ENCODE measurements at places on chromosomes 3 and 15.
A peak's percentile ranks its signal among the peaks of the same experiment; 100 is the strongest.

DNA sequence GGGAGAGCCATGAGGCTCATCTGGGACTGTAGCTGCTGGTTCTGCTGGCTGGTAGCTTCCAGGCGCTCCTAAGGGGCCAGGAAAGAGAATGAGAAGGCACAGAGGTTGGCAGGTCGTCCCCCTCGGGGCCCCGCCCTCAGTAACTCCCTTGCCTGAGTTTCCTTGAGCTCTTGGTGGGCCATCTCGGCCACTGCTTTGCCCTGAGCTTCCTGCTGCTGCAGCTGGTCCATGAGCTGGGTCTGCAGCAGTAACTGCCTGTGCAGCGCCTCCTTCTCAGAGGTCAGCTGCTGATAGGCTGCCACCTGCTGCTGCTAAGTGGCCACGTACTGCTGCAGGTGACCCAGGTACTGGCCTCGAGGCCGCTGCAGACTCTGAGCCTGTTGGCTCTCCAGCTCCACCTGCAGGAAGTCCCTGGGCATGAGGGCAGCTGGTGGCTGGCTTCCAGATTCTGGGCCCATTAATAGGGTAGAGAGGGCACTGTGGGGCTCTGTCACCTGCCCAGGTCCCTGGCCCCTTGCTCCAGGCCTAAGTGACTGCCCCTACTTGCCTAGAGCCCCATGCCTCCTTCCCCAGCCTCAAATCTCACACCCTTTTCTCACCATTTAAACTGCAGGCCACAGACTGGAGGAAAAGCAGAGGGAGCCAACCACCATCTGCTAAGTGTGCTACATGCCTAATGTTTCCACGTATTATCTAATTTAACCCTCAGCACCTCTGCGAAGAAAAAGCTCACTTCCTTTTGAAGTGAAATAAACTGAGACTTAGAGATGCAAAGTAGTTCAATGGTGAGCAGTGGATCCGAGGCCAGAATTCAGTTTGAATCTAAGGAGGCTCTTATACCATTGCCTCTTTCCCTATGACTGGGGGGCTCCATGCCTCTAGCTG is 10.8 kb upstream of the VPS33B start:
- DNase-seq: no peak

- DNase-seq: no peak
Observed at GRCh38 chr3:189841473-189842205, 210.4 kb downstream of the TP63 start.

GRCh38 chr15:93019090-93019489 is 69.9 kb downstream of the RGMA start:
- no peak for DNase-seq

DNA sequence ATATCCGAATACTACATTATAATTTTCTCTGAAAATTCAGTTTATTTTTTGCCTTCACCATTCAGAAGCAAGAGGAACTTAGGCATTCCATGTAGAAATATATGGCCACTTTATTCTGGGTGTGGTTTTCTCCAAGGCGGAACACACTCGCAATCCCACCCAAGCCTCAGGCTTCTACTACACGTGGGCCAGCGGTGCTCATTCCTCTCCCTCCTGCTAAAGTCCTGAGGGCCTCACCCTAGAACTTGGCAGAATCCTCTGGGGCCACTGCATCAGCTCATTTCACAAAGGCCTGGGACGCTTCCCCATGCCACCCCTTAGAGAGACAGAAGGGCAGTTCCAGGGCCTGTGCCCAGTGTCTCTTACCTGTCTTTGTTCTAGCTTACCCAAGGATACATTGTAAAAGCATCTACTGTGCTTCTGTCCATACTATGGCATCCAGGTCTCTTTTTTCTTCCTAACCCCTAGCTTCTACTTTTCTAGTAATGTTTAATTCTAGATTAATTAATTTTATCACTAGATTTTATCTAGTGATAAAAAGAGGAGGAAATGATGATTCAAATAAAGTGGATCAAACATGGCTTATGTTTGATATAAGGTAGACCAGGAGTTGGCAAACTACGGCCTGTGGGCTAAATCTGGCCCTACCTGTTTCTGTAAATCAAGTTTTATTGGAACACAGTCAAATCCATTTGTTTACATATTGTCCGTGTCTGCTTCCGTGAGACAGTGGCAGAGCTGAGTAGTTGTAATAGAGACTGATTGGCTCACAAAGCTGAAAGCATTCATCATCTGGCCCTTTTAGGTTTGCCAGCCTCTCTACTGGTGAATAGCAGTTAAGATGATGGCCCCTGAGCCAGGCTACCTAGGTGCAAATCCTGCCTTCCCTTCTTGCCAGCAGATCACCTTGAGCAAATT is 29.8 kb downstream of the LARS2 start:
- peak; percentile 23 for DNase-seq

DNA sequence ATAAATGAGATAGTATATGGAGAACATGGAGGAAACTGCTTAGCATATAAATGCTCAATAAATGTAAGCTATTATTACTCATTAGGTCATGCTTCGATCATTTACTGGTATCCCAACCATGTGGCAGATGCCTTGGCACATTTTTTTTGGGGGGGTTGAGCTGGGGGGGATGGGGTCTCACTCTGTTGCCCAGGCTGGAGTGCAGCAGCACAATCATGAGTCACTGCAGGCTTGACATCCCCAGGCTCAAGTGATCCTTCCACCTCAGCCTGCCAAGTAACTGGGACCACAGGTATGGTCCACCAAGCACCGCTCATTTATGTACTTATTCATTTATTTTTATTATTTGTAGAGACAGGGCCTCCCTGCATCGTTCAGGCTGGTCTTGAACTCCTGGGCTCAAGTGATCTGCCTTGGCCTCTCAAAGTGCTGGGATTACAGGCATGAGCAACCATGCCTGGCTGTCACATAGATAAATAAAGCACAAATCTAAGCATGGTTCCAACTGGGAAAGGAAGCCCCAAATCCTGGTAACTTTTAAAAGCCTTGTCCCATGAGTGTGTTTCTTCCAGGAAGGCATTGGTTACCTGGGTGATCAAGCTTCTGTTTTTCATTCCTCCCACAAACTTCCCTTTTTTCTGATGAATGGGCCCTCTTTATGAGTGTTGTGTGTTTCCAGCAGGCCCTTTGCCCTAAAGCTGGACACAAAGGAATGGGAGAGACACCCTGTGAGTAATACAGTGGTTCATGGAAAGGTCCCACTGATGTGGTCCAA is 147.4 kb upstream of the UMPS start:
- no peak for DNase-seq

- no peak for DNase-seq
Observed at GRCh38 chr15:97903971-97904572, 56.4 kb upstream of the ARRDC4 start.

GRCh38 chr3:126935756-126936509 is 47.0 kb upstream of the PLXNA1 start:
- no peak for DNase-seq

GRCh38 chr3:56983427-56983826 is 77.0 kb upstream of the SPATA12 start:
- DNase-seq: no peak

GRCh38 chr3:171976526-171976925 is 62.9 kb upstream of the FNDC3B start:
- no peak for DNase-seq

DNA sequence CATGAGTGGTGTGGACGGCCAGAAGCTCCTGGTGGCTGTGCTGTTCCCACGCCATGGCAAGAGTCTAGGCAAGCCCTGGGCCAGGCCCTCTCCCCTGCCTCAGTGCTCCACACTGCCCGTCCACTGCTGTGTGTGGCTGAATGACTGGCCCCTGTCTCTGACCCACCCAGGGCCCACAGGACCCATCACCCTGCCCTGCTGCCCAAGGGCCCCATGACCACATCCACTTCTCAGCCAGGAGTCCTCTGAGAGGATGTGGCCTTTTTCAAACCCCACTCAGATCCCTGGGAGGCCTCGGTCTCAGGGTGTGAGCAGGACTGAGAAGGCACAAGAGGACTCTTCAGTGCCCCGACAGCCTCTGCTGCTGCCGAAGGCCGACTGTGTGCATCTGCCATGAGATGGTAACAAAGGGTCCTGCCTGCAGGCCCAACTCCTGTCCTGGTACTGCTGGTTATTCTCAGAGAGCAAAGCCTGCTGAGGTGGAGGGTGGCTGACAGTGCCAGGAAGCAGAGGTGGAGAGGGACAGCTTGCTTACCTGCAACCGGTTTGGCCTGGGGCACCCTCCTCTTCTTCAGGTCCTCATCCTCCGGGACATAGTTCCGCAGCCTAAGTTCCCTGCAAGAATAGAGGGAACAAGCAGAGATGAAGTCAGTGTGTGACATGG is 47.5 kb downstream of the PTH1R start:
- DNase-seq: no peak

GRCh38 chr15:88257311-88258092 is 963 bp upstream of the NTRK3 start:
- DNase-seq: no peak

DNA sequence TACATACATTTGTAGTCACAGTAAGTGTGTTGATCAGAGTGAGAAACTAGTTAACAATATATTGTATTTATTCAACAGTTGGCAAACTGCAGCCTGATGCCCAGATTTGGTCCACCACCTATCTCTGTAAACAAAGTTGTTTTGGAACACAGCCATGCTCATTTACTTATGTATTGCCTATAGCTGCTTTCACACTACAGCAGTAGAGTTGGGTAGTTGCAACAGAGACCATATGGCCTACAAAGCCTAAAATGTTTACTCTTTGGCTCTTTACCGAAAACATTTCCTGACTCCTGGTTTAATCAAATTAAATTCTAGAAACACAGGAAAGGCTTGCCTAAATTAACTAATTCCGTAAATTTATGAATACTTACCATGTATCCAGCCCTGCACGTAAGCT is 39.4 kb downstream of the CMC1 start:
- DNase-seq: no peak

- peak; percentile 50 for DNase-seq
Observed at GRCh38 chr3:99532246-99532645, 106.1 kb upstream of the COL8A1 start.

- no peak for DNase-seq
Observed at GRCh38 chr3:194130807-194131589, 5.0 kb upstream of the HES1 start.

DNA sequence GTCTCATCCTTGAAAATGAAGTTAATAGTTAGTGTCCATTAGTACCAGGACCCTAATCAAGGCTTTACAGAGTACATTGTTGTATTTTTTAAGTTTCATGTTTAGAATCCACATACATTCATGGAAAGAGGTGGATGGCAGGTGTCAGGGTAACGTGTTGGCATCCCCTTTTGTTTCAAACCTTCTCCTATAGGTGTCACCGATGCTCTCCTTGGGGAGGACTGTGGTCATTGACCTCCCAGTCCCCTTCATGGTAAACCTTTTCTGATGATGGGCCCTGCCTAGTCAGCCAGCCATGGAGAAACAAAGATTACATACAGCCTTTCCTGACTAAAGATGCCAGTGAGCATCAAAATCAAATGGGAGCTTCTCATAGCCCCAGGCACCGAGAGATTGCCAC is 574.8 kb downstream of the AGBL1 start:
- no peak for DNase-seq

DNA sequence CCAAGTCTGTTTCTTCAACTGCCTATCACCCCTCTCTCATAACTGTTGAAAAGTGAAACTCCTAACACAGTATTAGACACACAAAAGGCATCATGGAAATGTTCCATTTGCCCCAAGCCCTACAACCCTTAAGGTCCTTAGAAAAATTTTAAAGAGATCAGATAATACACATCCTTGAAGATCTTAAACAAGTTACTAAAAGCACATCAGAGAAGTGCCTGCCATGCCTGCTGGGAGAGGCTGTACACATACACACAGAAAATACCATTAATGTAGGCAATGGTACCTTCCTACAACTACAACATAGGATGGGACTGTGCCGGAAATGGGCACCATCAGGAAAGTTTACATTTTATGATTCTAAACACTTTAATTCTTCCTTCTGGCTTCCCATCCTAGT is 3.3 kb downstream of the ADAM10 start:
- no peak for DNase-seq

- no peak for DNase-seq
Observed at GRCh38 chr15:63263519-63263918, 13.9 kb upstream of the APH1B start.

- DNase-seq: no peak
Observed at GRCh38 chr15:54119051-54119450, 140.8 kb downstream of the UNC13C start.

- no peak for DNase-seq
Observed at GRCh38 chr15:100009372-100009771, 276.1 kb upstream of the LYSMD4 start.

- no peak for DNase-seq
Observed at GRCh38 chr3:15041950-15042349, 23.2 kb downstream of the MRPS25 start.

GRCh38 chr3:52681596-52681995 is 4.1 kb downstream of the PBRM1 start:
- no peak for DNase-seq

DNA sequence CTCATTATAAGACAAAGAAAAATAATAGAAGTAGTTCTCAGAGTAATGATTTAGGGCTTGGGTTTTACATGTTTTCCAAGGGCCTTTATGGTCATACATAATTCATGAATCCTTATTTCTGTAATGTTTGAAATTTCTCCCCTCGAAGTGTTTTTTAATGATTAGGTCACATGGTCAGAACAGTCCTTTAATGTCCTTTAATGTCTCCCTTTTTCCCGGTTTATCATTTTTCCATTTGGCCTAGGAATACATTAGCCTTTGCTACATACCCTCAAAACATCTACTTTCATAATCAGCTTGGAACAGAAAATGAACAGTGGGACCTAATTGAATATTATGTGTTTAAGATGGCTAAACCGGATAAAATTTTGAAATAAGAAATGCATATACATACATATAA is 159.9 kb upstream of the ROBO2 start:
- DNase-seq: no peak

DNA sequence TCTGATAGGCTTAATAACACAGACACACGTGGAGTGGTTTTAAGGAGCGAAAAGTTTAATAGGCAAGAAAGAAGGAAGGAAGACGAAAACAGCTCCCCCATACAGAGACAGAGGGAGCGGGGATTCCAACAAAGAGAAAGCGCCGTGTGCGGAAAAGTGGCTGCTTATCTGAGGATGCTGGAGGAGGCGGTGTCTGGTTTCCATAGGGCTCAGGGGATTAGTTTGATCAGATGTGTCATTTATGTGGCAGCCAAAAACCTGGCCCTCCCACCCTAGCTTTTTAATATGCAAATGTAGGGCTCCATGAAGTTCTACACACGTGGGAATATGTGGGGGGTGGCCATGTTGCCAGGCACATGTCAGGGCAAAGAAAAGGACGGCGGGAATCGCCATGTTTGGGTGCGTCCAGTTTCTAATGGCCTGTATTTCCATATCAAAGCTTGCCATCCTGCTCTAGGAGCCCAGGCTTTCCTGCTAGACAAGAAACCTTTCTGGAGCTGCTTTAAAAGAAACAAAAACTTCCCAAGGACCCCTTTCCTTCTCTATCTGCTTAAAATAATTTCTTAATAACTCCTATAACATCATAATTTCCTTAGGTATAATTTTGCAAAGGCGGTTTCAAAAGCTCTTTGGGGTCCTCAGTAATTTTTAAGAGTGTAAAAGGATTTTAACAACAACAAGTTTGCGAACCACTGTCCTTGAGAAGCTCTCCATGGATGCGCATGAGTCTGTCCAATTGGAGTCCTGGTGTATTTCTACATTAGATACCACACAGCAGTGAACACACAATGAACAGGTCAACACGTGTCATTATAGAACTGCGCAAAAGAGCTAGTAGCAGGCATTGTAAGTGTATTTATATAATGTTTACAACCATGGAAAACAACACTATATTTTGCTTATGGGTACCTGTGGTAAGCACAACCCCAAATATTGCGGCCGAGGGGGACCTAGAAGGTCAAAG is 622 bp upstream of the ZNF589 start:
- DNase-seq: no peak

Data from NCI-H1048 (cell line).